ENCODE measurements at places on chromosomes 7 and 10.

DNA sequence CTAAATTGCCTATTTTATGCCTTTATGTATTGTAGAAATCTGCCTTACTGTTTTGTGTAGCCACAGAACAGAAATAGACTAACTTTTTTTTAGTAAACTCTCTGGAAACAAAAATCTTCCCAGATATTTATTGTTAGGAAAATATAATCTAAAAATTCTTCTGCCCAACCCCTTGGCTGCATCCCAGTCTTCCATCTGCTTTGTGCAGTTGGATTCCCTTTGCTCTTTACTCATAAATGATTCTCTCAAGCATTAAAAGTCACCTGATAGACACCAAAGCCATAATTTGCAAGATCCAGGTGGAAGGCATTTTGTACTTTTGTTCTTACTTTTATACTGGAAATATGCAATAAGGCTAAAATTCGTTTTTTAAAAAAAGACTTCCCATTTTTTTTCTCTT lies 6.1 kb upstream of the CAV2 start:
- no peak for DNase-seq

- peak; percentile 36 for DNase-seq
These were observed 873.5 kb downstream of the REEP3 start for GRCh38 chr10:64394744-64395143.

DNA sequence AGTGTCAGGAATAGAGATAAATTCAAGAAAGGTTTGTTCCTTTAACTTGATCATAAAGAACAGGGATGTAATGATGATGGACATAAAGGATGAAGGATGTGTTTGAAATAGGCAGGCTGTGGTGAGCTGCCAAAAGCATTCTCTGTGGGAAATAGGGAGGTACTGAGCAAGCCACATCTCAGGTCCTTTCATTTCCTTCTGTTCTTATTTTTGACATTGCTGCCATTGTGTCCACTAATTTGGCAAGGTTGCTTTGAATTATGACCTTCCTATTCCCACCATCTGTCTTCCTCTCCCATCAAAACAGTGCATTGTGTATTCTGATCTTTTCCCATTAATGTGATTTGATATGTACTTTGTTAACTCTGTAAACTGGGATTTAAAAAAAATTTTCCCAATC lies 9.4 kb downstream of the SCRN1 start:
- DNase-seq: no peak

DNA sequence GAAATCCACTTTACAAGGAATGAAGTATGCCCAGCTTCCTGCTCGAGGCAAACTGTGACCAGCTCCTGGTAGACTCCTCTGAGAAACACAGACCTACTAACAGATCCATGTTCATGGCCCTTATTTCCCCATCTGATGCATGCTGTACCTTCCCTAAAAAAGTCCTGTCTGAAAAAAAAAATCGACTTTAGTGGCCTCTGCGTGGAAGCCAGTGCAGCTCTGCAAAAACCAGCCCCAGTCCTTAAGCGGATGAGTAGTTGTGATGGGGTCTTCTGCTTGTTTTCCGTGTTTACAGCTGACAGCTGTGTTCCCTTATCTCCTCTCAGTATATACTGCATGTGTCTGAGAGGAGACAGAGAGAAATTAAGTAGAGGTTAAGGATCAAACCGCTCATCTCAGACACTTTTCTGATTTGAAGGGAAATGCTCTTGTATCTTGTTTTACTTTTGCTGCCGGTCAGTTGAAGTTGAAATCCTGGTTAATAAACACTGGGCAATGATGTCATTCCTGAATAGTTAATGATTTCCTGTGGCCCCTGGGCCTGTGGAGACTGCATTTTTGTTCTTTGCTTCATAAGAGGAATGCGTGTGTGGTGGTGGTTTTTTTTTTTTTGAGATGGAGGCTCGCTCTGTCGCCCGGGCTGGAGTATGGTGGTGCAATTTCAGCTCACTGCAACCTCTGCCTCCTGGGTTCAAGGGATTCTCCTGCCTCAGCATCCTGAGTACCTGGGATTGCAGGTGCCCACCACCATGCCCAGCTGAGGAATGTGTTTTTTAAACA lies 67.6 kb downstream of the DOCK1 start:
- peak; percentile 97 for DNase-seq

DNA sequence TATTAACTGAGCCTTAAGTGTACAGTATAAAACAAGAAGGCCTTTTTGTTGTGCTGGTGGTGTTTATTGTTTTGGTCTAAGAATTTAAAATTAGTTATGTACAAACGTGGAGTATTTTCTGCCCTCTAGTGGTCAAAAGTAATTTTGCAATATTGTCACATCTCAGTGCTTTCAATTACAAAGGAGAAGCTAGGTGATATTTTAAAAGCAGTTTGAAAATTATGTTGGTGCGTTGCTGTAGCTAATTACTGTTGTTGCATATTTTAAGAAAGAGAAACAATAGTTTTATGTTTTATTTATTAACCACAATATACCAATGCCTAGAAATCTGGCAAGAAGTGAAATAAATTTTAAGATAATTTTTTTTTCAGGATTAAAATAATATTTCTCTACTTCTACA lies 11.4 kb downstream of the NPVF start:
- DNase-seq: peak; percentile 74

DNA sequence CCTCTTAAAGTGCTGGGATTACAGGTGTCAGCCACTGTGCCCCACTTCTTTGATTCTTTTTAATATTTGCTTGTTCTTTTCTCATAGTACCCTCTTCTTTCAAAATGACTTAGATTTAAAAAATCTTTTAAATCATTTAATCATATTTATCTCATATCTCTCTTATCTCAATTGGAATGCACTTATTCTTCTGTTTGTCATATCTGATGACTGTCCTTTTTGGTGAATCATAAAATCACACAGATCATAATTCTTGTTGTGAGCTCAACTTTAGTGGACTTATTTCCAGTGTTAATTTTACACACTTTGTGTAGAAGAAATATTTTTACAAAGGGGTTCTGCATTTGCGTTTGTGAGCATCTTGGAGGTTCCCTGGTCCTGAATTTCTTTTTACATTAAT lies 220.3 kb upstream of the SLC26A5 start:
- DNase-seq: no peak

DNA sequence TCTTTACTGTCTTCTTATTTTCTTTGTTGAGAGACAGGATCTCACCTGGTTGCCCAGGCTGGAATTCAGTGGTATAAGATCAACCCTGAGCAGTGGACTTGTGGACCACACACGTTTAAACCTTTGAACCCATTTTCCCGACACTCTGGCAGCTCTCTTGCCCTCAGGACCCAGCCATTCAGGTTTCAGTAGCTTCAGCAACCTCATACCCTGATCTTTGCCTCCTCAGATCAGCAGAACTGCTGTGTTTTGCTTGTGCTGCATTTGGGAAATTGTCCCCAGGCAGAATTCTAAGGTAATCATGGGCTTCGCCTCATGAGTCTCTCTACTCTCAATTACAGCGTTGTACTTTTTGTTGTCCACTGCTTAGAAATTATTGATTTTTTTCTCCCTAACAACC lies 317.6 kb upstream of the KIAA1217 start:
- no peak for DNase-seq

DNA sequence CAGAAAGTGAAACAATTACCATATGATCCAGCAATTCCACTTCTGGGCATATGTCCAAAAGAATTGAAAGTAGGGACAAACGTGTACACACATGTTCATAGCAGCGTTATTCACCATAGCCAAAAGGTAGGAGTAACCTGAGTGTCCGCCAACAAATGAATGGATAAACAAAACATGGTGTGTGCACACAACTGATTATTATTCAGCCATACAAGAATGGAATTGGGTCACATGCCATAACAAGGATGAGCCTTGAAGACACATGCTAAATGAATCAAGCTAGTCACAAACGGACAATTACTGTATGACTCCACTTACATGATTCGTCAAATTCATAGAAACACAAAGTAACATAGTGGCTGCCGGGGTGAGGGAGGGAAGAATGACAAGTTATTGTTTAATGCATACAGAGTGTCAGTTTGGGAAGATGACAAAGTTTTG lies 4.1 kb upstream of the OIT3 start:
- DNase-seq: no peak

DNA sequence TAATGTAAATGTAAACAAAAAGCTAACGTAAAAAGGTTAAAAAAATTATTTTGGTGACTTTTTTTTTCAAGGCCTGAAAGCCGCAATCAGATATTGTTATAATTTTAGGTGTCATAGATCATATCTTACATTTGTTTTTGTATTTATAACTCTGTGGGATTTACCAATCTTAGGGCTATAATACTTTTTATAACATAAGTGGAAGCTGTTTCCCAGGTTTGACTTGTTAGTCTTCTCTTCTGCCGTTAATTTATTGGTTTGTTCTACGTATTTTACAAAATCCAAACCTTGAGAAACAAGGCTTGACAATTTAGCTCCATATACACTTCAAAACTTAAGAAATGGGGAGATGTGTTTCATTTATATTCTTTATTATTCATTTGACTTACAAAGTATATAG lies 119.4 kb downstream of the EVX1 start:
- DNase-seq: no peak

DNA sequence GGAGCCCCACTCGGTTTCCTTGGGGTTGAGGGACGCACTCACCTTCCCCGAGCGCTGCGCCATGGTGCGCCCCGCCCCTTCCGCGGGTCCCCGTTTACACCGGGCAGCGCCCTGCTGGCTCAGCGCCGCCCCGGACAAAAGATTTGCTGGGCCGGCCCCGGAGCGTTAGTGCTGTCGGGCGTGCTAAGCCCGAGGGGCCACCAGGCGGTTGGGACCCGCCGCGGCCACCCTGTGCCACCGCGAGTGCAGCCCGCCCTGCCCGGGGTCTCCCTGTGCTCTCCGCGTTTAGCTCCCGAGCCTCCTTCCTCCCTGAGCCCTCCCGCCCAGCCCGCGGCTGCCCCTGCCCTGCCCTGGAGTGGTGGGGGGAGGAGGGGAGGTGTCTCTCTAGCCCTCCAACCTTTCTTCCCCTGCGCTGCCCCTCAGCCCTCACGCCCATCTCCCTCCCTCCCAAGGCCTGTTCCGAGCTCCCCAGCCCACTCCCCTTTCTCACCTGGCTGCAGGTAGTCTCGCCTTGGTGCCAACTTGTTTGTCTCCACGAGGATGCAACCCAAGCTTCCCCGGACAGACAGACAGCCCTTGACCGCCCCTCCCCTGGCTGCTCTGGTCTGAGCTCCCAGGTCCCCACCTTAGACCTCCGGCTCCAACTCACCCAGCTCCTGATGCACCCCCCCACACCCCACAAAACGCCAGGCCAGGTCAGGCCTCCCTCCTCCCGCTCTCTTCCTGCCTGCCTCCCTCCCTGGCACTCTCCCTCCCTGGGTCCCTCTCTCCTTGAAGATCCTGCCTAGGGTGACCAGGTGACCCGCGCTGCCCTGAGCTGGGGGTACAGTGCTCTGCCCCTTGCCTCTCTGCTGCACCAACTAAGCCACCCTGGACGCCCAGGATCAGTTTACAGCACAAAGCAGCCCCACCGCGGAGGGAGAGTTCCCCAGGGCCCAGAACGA lies at the start of gene CRYGN:
CRYGN (minus strand) TSS at position 287 of the 944 bp plus-strand sequence; CDS start at position 63, 224 bp downstream.
- no peak for DNase-seq

GRCh38 chr10:106278383-106278782 lies 886.1 kb downstream of the SORCS1 start:
- no peak for DNase-seq
